Brain (organoid and tissue), 16 donors: ENCODE measurements at places on chromosomes 7 and 10.

GRCh38 chr7:38318803-38319416 is 45.5 kb upstream of the TARP start:
- peak; percentile 53 for DNase-seq

GRCh38 chr7:117839507-117839906 is 33.7 kb downstream of the CTTNBP2 start:
- DNase-seq = no peak

- DNase-seq = peak; percentile 87
Measured at GRCh38 chr10:78552261-78552811, 516.4 kb upstream of the ZMIZ1 start.

DNA sequence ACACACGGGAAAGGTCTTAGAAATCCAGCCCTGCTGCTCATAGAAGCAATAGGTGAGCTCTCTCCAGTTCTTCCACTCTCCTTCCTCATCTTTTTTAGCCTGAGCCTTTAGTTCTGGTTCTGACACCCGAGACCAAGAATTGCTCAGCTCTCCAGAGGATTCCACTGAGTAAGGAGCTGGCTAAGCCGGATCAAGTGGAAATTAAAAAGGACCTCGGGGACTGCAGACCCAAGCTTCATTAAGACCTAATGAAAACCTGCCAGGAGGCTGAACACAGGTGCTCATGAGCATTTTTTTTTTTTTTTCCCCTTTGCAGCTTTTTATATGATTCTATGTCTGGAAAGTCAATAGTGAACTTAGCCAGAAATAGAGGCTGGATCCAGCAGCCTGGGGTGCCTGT is 1176.0 kb upstream of the AUTS2 start:
- DNase-seq = no peak

DNA sequence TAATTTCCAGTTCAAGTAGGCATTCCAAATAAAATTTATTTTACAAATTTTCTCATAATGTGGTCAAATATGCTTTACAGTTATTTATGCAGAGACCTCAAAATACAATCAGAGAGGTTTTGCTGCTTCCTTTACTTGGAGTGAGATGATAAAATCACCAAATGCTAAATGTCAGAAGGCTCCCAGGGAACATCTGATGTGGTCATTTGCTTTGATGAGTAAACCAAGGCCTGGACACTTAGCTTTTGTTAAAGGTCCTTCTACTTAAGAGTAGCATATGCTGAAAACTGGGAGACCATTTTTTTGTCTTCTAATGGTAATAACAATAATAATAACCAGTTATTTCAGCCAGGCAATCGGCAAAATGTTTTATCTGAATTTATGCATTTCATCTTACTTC is 60.6 kb upstream of the AKR1E2 start:
- DNase-seq = no peak
